ENCODE measurements at places on chromosomes 6 and 20. TPM values are rescaled to one million over a fixed set of nuclear protein-coding genes. Genes with fewer than 3 reads are reported as not detected.

The NMBR gene
- total RNA-seq, result not detected

DNA sequence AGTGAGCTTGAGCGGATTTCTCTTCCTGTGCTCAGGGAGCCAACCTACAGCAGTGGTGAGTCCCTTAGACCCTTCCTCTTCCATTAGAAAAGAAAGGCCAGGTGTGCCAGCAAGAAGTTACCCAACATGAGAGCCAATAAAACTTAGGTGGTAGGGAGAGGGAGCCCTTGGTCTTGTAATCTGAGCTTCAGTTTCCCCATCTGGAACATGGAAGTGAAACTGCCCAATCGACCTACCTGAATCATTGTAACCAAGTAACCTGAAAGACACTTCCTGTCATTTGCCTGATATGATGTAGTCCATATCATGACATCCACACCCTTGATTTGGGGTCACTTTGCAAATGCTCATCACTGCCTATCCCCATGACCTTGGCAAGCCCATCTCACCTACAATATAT lies 66.4 kb downstream of the MDGA1 start:
- no peak for DNase-seq

DNA sequence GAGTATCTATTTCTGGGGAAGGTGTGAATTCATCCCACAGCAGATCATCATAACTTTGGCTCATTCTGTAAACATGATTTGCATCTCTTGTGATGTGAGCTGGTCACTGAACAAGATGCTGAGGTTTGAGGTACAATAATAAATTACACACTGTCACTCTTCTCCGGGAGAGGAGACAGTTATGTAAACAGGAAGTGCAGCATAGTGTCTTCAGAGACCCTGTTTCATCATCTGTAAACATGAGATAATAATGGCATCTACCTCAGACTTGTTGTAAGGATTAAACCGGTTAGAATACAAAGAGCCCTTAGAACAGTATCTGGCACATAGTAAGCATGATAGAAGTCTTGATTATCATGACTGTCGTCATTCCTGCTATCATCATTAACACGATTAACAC lies 125.2 kb downstream of the TBC1D7 start:
- DNase-seq, result no peak

The SLC17A1 gene
- 0.23 TPM for total RNA-seq

- peak; percentile 67 for DNase-seq
These were observed 85.7 kb upstream of the NEDD9 start for GRCh38 chr6:11317885-11318771.

GRCh38 chr6:139569566-139569965 lies 195.1 kb upstream of the CITED2 start:
- DNase-seq, result no peak

DNA sequence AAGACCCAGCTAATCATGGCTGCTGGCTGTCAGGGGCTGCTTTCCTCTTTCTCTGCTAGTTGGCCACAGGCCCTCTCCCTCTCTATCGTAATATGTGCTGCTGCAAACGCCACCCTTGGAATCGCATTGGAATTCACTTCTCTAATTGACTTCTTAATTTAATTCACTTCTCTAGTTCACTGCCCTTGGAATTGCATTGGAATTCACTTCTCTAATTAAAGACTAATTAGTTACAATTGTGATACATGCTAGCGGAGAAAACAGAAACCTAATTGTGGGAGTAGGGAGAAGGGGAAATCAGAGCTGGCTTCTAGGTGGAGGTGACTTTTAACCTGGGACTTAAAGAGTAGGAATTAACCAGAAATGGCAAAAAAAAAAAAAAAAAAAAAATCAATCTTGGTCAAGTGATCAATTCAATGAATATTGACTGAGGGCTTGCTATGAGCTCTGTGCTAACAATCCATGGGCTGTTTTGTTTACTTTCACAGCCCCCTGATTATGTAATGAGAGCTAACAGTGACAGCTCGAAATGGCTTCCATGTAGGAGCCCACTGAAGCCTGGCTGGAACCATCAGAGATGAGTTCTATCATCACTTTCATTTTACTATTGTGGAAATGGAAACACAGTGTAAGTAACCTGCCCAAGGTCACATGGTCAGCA lies 11.3 kb downstream of the ZFP64 start:
- no peak for DNase-seq

GRCh38 chr6:24412294-24412693 lies 9.6 kb downstream of the MRS2 start:
- no peak for DNase-seq

The ALDH5A1 gene
- 8.2 TPM for total RNA-seq

DNA sequence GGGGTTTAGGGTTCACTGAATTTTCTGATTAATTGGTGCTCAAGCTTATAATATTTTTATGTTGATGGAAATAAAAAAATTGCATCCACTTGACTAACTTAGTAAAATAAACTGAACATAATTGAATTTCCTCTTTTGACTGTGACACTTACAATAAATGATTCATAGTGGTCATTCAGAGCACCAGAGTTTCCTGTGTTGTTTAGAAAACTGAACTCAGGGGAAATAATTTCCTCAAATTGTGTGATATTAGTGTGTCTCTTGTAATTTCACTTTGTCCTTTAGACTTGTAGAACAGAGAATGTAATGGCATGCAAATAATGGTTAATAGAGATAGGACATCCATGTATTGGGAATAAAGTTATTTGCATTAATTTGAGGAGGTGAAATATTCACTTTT lies 319.7 kb upstream of the MAN1A1 start:
- DNase-seq, result no peak

GRCh38 chr6:126682440-126682839 lies 342.5 kb downstream of the CENPW start:
- no peak for DNase-seq

The ATP9A gene
- total RNA-seq, result 18.9 TPM

The GMPR gene
- 20.7 TPM for total RNA-seq

The POU5F1 gene
- 2.2 TPM for total RNA-seq

The CALHM4 gene
- not detected for total RNA-seq

- DNase-seq, result peak; percentile 3
These were observed 223.8 kb upstream of the RNF217 start for GRCh38 chr6:124738482-124738881.

The STK4 gene
- total RNA-seq, result 34.7 TPM

The CST7 gene
- total RNA-seq, result 0.25 TPM

DNA sequence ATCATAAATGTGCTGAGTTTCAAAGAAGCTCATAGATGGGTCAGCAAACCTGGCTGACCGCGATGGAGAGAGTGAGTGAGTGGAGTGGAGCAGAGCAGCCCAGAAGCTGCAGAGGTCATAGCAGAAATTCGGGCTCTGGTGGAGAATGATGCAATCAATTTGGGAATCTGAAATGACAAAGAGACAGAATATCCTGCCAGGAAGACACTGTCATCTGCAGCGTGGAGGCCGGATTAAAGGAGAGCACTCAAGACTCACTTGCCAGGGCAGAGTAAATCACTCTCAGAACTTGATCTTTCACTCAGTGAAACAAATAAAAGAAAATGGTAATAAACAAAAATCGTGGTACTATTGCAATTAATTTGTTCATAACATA lies 109.6 kb upstream of the RREB1 start:
- DNase-seq, result peak; percentile 77

- DNase-seq, result no peak
These were observed 241.9 kb downstream of the ADGRB3 start for GRCh38 chr6:68876792-68877493.

DNA sequence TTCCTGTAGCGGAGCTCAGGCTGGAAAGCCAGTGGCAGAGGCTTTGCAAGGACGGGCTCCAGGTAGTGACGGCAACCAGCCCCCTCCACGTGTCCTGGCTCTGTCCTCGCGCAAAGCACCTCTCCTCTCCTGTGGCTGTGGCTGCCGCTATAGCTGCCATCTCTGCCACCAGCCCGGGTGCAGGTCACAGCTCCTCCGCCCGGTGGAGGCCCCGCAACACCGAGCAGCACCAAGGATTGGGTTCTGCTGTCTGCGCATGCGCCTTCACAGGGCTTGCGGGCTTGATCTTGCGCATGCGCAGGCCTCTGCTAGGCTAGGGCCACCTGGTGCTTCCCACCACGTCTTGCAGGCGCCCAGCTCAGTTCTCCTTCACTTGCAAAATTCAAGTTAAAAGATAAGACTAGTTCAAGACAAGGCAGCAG lies 625.4 kb downstream of the QKI start:
- peak; percentile 58 for DNase-seq

GRCh38 chr6:29887330-29887818 lies 55.0 kb upstream of the HLA-A start:
- peak; percentile 48 for DNase-seq

DNA sequence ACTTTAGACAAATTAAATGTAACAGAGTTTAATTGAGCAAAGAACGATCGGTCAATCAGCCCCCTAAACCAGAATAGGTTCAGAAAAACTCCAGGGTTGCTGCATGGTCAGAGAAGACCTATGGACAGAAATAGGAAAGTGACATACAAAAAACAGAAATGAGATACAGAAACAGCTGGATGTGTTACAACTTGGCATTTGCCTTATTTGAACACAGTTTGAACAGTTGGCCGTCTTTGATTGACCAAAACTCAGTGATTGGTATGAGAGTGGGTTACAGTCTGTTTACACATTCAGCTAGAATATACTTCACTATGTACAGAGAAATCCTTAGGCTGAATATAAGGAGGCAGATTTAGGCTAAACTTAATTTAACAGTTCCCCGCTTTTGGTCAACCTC lies 19.9 kb downstream of the SRSF6 start:
- no peak for DNase-seq

- no peak for DNase-seq
These were observed 27.7 kb upstream of the GTF3C6 start for GRCh38 chr6:110930781-110931180.

GRCh38 chr20:6956056-6956455 lies 188.6 kb downstream of the BMP2 start:
- DNase-seq, result no peak

The DCDC2 gene
- total RNA-seq, result 1.6 TPM
